NCI-H1436 (cell line): ENCODE measurements at places on chromosomes 7 and 10.

- DNase-seq: no peak
Measured at GRCh38 chr10:133117688-133118071, 30.0 kb downstream of the ADGRA1 start.

- no peak for DNase-seq
Measured at GRCh38 chr7:1254281-1255079, 21.8 kb downstream of the UNCX start.

DNA sequence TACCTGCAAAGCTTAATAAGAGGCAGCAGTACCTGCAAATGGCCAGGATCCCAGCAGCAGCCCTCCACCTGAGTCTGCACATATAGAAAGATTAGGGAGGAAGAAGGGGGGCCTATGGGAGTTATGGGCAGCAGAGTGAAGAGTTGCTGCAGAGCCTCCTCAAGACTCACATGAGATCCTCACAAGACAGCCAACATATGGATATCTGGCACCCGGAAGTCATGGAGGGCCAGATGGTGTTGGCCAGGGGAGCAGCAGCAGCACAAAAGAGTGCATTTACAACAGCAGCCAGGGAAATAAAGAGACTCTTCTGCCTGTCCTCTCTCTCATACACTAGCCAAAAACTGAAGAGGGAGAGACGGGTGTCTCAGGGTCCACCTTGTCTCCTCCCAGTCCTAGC lies 4.0 kb upstream of the TAS2R40 start:
- no peak for DNase-seq

DNA sequence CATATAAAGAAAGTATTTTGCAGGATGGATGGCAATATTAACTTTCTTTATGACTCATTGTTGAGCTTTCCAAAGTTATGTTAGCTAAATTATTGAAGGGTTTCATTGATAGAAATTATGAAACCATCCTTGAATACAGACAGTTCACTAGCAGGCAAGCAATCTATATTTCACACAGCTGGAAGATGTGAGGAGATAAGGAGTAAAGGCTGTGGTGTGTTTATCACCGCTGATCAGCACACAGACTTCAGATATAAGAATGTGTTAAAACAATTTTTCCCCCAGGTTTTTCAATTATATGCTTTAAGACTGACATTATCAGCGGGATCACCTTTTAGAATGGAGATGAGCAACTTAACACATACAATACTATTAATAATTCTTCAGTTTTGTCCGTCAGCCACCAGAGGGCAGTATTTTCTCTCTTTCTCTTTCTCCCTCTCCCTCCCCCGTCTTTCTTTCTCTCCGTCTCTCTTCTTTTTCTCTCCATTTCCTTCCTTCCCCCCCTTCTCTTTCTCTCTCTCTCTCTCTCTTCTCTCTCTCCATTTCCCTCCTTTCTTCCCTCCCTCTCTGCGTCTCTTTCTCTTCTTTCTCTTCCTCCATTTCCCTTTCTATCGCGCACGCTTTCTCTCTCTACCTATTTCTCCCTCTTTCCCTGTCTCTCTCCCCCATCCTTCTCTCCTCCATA lies 62.9 kb upstream of the FAM171A1 start:
- peak; percentile 27 for DNase-seq

GRCh38 chr10:110389255-110389654 lies 84.5 kb upstream of the SMNDC1 start:
- no peak for DNase-seq

DNA sequence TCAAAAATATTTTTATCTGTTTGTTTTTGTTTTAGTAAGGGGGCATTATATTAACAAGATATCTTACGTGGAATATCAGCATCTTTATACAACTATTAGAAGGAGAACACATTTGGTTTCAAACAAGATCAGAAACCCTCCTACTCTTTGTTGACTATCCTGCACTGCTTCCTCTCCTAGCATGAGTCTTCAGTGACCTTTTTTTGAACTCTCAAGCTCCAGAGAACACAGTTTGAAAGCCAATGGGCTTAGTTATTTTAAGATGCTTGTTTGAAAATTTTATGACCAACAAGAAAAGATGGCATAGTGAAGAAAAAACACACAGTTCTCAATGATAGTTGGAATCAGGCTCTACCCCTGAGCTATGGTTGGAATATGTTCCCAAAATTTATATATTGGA lies 37.2 kb upstream of the RTKN2 start:
- no peak for DNase-seq

- DNase-seq: peak; percentile 57
Measured at GRCh38 chr7:129271500-129272355, 46.9 kb downstream of the AHCYL2 start.

GRCh38 chr7:37359662-37360444 lies 88.8 kb downstream of the ELMO1 start:
- DNase-seq: no peak
